ENCODE measurements at places on chromosomes 6 and 20. TPM values are rescaled to one million over a fixed set of nuclear protein-coding genes. Genes with fewer than 3 reads are reported as not detected.

The TCP11 gene
- not detected for total RNA-seq

The WFDC5 gene
- total RNA-seq: 0.63 TPM

- no peak for DNase-seq
Measured at GRCh38 chr20:44204156-44204831, 6.3 kb downstream of the OSER1 start.

The GMEB2 gene
- 17.9 TPM for total RNA-seq

DNA sequence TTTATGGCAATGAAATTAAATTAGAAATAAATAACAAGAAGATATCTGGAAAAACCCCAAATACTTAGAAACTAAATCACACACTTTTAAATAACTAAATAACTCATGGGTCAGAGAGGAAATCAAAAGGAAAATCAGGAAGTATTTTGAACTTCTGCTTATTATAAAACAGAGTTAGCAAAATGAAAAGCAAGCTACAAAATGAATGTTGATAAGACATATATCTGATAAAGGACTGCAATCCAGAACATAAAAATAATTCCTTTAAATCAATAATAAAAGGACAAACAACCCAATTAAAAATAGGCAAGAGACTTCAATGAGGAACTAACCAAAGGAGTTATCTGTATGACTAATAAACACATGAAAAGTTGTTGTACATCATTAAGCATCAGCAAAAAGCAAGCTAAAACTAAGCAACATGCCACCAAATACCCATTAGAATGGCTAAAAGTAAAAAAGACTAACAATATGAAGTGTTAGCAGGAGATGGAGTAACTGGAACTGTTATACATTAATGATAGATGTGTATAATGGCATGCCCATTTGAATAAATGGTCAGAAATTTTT lies 38.9 kb upstream of the STMND1 start:
- DNase-seq: no peak

- no peak for DNase-seq
Measured at GRCh38 chr6:84789170-84789569, 24.8 kb upstream of the TBX18 start.

The PPP1R3G gene
- total RNA-seq: 0.08 TPM

The LY6G5C gene
- total RNA-seq: 2.3 TPM

- no peak for DNase-seq
Measured at GRCh38 chr6:37623666-37624065, 74.0 kb downstream of the MDGA1 start.

The SLC4A11 gene
- 1.6 TPM for total RNA-seq

The XKR7 gene
- not detected for total RNA-seq

The COL19A1 gene
- 0.03 TPM for total RNA-seq

DNA sequence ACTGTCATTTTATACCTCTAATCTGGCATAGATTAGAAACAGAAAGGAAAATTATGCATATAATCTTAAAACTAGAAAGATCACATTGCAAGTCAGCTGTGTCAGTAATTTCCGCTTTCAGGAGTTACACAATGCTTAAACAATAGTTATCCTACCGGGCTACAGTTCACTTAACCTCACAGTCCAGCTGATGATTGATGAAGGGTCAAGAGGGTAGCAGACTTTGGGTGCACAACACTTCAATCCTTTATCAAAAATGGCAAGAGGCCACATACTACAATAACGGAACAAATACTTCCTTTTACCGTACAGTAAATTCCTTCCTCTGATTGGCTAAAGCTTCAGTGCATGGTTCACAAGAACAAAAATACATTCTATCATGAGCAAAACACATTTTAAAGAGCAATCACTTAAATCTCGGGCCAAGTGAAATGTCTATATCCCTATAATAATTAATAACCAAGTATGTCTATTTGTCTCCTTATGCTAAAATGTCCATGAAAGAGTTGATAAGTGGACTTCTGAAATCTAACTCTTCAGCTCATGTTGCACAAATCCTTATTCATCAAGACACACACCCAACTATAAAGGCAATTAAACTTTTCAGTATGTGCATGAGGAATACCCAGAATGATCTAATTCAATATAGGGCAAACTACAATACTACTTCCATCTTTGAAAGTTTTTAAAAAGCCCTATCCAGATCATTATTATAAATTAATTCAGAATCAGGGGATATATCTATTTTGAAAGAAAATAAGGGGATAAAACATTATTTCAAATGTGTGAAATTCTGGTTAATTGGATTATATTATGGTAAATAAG lies 76.8 kb downstream of the HIVEP2 start:
- no peak for DNase-seq

DNA sequence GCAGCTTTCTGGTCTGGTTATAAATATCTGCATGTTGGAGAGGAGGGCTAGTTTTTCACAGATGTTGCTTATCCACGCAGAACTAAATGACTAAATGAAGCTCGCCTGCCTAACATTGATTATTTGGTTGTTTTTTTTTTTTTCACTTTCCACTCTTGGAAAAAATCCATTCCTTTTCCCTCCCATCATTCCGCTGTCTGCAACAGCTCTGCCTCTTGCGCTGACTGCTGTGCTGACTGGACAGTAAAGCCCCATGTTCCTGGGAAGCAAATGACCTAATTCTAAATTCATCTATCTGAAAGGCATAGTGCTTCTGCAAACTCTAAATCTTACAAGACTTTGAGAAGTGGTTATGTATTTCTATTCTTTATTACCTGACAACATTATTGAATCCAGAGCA lies 255.5 kb upstream of the PLN start:
- no peak for DNase-seq

- no peak for DNase-seq
Measured at GRCh38 chr6:109262261-109262660, 120.0 kb downstream of the CD164 start.

DNA sequence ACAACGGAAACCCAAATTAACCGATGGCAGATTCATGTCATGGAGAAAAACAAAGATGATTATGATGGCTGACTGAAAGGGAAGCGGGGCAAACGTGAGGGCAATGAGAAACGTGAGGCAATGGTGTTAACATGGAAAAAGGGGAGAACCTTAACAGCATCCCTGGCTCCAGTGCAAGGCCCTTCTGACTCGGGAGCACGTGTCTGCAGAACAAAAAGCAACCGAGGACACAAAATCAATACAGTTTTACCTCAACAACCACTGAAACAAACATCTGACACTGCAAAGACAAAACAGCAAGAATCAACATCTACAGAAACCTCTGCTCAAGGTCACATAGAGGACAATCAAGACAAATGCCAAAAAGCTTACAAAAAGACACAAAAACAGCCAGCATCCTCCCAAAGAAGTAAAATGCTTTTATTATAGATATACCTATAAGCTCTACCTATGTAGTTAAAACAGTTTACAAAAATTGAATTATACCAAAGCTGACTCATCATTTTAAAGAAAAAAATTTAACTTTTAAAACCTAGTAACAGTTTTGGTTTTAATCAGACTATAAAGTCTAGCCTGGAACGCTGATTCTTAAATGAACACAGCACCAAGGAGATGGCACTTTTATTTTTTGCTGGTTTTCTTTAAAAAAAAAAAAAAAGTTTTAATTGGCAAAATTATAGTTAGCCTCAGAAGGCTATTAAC lies 43.1 kb downstream of the SMLR1 start:
- no peak for DNase-seq

- no peak for DNase-seq
Measured at GRCh38 chr20:48975955-48976354, 54.4 kb downstream of the ARFGEF2 start.

DNA sequence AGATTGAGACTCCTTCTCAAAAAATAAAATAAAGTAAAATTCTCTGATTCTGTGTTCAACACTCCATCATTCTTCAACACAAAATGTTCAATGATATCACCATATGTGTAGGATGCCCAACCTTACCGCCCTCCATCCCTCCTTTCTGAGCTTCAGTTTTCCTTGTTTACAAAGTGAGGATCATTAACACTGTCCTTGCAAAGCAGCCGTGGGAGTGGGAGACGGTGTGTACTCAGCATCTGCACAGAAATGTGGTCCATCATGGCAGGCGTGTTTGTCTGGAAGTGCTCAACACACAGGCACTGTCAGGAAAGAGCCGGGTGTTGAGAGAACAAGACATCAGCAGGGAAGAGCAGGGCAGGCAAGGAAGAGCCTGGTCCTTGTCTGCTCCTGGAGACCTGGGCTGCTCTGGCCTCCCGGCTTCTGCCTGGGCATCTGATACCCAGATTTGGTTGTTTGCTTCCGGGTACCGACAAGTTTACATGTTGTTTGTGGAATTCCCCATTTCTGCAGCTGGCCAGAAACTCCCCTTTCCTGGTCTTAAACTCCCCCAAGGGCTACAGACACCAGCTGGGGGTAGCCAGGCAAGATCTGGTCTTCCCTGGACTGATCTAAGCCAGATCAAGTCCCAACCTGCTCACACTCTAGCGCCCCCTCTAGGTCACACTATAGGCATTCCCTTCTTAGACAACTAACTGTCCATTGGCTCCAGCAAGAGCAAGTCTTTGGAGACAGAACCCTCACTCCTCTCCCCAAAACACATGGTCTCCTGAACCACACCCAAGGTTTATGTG lies 26.7 kb upstream of the TTPAL start:
- no peak for DNase-seq

- DNase-seq: no peak
Measured at GRCh38 chr20:41054847-41055230, 26.2 kb downstream of the TOP1 start.

- DNase-seq: no peak
Measured at GRCh38 chr20:62388839-62389600, 2.1 kb downstream of the RPS21 start.

- DNase-seq: no peak
Measured at GRCh38 chr6:155237613-155238012, 26.2 kb upstream of the CLDN20 start.

DNA sequence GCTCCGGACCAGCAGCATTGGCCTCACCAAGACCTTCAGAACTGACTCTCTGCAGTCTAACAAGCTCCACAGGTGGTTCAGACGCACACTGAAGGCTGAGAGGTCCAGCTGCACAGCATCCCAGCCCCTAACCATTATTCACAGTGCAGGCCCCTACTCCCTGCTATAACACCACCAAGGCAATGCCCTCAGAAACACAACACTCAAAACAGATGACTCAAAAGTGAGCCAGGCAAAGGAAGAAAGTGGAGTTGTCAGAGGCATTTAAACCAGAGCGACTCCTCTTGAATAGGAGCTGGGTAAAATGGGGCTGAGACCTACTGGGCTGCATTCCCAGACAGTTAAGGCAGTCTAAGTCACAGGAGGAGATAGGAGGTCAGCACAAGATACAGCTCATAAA lies 20.5 kb upstream of the MC3R start:
- DNase-seq: no peak

GRCh38 chr6:87251225-87251624 lies 71.2 kb upstream of the SMIM8 start:
- DNase-seq: no peak

The OTOR gene
- not detected for total RNA-seq

- DNase-seq: no peak
Measured at GRCh38 chr6:42440027-42440426, 11.7 kb downstream of the TRERF1 start.

The PTGIS gene
- 2.8 TPM for total RNA-seq

The LRRC1 gene
- 4.1 TPM for total RNA-seq

The MDFI gene
- not detected for total RNA-seq

GRCh38 chr20:25300496-25301170 lies 52.7 kb downstream of the PYGB start:
- DNase-seq: no peak

The FKBP1C gene
- total RNA-seq: 0.50 TPM

DNA sequence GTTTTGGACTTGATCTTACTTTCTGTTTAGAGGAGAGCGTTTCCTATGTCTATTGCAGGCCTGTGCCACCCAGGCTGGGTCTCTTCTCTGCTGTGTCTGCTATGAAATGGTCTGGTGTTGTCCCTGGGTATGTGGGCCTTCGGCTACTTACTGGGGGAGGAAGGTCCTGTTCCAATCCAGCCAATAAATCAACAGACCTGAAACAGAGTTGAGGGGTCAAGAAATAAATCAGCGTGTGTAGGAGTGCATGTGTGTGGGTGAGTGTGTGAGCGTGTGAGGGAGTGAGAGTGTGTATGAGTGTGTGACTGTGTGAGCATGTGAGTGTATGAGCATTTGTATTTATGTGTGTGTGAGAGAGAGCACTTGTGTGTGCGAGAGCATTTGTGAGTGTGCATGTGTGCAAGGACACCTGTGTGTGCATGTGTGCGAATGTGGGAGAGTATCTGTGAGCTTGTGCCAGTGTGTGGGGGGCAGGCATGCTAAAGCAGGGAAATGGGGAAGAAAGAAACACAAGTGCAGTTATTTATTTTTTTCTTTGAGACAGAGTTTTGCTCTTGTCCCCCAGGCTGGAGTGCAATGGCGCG lies 86.3 kb upstream of the PMEPA1 start:
- no peak for DNase-seq

The CTAGE9 gene
- total RNA-seq: not detected

DNA sequence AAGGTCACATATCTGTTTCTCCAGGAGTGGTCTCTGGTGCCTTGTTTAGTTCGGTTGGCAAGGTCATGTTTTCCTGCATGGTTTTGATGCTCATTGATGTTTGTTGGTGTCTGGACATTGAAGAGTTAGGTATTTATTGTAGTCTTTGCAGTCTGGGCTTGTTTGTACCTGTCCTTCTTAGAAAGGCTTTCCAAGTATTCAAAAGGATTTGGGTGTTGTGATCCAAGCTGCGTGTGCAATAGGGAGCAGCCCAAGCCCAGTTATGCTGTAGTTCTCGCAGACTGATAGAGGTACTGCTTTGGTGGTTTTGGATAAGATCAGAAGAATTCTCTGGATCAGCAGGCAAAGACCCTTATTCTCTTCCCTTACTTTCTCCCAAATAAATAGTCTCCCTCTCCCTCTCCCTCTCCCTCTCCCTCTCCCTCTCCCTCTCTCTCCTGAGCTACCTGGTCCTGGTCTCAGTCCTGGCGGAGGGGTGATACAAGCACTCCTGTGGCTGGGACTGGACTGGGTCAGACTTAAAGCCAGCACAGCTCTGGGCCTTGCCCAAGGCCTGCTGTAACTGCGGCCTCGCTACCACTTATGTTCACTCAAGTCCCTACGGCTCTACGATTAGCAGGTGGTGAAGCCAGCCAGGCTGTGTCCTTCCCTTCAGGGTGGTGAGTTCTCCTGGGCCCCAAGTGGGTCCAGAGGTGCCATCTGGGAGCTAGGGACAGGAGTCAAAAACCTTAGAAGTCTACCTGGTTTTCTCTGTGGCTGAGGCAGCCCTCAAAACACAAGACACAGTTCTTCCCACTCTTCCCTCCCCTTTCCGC lies 27.3 kb upstream of the GRM4 start:
- no peak for DNase-seq

The SCRT2 gene
- total RNA-seq: not detected

The SRMS gene
- not detected for total RNA-seq

The MROH8 gene
- 2.2 TPM for total RNA-seq

DNA sequence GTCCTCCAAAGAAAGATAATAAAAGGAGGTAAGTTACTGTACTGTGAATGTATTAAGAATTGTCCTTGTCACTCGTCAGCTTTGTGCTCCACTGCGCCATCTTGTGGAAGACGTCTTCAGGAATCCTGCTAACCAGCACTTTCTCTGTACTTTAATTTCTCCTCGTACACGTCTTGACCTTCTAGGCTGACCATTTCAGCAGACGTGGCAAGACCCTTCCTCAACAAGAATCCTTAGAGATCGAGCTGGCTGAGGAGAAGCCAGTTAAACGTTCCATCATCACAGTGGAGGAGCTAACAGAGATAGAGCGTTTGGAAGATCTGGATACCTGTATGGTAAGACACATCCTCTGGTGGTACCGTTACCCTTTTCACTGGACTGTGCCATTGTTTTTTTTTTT lies 95.5 kb upstream of the SCGN start:
- DNase-seq: peak; percentile 81
